NCI-H2171 treated with DMSO at 0.1 percent for 48 hours (cell line): ENCODE measurements at places on chromosomes 1 and 21.

DNA sequence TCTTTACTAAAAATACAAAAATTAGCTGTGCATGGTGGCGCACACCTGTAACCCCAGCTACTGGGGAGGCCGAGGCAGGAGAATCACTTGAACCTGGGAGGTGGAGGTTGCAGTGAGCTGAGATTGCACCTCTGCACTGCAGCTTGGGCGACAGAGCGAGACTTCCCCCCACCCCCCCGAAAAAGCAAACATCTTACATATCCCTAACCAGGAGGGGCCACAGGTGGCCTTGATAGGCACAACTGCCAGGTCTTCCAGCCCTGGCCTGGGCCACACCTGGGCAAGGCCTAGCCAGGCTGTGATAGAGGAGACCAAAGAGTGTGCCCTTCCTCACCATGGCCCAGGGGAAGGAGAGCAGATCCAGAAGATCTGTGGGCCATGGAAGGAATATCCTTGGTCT lies 28.6 kb upstream of the POU3F1 start:
- no peak for DNase-seq

DNA sequence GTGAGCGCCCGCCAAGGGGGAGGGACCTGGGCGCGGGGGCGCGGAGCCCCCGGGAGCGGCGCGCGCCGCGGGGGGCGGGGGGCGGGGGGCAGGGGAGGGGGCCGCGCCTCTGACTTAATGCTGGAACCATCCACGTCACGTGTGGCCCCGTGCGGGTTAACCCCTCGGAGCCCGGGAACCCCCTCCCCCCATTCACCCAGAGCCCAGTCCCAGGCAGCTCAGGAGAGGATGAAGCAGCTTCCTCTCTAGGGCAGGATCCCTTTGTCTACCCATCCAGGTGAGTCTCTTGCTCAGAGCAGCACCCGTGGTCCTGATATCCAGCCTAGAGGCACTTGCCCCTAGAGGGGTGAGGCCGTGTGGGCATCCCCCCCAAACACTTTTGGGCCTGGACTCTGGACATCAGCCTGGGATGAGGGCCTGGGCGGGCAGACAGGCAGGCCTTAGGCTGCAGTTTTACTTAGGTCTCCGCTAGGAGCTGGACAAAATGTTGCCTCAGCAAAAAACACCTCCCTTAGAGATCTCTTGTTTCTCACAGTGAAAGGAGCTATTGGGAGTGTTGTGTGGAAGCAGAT lies at the start of gene ALX3:
TSS of gene ALX3 (minus strand) at position 2 of the 572 bp plus-strand sequence. CDS start 60 bp downstream, outside the sequence.
- DNase-seq: no peak

DNA sequence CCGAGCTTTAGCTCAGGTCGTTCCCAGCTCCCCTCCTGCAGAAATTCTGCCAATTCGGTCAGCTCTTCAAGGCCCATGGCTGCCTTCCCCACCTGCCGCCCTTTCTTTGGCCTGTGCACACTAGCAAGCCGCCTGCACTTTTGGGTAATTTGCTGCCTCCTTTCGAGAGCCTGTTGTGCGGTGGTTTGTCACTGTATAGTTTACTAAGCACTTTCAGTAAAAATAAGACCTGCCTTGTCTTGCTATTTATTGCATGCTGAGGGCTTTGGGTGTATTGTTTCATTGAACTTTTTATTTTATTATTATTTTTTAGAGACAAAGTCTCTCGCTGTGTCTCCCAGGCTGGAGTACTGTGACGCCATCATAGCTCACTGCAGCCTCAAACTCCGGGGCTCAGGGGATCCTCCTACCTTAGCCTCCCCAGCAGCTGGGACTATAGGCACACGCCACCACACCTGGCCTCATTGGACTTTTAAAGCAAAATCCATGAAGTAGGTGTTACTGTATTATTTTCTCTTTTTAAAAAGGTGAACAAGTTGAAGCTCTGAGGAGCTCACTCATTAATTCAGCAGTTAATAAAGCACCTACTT lies 1.1 kb upstream of the FABP3 start:
- DNase-seq: no peak

DNA sequence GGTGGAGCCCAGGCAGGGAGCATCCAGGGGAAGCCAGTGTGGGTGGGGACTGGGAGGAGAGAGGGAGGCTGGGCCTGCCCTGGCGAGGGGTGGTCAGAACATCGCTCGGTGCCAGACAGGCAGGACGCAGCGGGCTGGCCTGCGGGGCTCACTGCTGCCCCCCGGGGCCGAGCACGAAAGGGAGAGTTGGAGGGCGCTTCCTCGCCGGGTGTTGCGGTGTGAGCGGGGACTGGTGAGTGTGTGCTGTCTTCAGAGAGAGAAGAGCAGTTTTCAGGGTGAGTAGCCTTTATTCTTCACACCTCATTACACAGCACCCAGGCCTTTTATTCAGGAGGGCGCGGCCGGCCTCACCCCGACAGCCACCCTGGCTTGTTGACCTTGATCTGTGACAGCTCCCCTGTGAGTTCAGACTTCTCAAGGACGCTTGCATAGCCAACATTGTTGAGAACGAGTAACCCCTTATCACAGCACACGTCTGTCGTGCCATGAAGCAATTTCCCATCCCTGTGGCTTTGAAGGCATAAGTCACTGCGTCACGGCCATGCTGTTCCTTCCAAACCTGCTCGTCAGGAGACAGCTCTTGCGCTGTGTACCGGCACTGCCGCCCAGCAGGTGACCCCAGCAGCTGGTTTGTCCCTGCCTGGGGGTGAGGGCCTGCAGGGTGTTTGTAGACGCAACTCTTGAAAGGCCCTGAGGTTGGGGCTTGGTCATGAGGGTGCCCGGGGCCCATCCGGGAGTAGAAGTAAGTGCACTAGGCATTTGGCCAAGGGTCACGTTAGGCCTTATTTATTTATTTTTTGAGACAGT lies 54.6 kb downstream of the PRKCZ start:
- no peak for DNase-seq

DNA sequence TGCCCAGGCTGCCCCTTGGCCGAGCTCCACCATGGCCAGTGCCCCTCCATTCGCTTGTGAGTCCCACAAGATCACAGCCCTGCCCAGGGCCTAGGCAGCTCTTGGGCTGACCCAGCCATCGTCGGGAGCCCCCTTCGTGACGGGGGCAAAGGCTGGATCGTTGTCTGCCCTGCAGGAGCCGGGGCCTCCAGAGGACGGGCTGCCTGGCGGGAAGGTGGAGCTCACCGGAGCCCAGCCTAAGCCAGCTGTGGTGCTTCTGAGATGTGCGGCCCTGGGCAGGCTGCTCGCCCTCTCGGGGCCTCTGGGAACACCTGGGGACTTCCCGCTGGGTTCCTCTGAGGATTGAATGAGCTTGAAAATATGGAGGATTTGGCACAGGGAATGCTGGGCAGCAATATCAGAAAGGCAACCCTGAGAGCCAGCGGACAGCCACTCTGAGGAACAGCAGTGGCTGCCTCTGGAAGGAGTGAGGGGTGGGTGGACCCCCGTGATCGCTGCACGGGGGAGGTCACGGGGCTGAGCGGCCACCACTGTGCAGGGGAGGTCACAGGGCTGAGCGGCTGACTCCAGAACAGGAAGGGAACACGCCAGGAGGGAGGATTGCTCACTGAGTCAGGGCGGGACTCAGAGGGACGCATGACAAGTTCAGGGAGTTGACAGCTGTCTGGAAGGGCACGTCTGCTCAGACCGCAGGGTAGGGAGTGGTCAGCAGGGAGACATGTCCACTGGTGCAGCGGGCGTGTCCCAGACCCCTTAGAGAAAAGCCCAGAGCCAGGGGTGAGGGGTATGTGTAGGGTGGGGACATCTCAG lies 19.3 kb downstream of the TP73 start:
- DNase-seq: peak; percentile 59

DNA sequence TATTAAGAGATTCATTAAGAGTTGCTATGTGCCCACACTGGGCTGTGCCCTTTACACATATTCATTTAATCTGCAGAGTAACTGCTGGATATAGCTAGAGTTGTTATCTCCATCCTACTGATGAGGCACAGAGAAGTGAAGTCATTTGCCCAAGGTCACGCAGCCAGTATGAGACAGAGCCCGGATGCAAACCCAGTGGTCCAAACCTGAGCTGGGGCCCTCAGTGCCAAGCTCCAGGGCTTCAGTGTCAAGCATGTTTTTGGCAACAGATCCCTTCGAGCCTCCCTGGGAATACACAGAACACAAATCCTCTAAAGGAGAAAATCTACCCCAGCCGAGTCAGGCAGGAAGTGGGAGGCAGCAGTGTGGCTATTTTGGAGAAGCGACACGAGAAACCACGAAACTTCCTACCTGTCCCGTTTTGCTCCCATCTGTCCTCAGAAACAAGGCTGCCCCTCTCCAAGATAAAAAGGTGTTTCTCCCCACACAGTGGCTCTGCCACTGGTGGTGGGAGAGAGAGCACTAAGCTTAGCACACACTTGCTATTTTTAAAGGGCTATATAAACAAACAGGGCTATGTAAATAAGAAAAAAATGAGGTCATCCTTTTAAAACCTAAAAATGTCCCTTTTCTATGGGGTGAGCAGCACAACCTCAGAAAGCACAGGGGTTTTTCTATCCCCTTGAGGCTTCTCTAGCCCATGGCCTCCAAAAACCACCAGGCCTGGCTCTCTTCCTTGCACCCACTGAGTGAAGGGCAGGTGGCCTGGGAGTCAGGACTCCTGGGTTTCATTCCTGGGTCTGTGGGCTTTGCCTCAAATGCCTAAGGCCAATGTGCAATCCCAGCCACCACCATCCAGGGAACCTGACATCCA lies 138.6 kb upstream of the EDN2 start:
- DNase-seq: no peak

DNA sequence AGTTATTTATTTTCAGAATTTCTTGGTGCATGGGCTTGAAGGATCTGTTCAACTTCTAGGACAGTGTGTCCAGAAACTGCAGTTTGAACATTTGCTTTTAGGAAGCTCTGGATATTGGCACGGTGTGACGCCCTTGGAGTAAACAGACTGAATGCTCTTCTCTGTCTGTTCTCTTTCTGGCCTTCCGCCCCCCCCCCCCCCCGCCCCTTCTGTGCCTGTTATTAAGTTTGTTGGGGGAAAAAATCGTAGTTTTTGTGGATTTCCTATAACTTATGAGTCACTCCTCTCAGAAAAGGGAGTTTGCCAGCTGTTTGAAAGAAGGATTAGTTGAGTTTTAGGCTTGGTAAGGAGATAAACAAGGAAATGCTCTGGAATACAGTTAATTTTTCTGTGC lies 1.2 kb downstream of the KCTD3 start:
- no peak for DNase-seq

DNA sequence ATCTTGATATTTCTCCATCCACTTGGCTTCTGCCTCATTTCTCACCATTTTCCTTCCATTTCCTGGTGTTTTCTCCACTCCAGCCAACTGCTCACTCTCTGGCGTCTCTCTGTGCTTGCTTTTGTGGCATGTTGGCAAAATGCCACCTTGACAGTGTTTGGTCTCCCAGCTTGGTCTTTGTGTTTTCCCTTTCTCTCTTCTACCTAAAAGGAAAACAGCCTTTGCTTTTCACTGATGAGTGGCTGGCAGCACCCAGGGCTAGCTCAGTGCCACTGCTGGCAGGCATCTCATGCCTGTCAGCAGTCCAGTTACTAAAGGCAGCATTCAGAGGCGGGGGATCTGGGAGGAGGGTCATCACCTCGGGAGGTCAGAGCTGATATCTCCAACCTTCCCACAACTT lies 55.3 kb upstream of the DSCAM start:
- DNase-seq: no peak

DNA sequence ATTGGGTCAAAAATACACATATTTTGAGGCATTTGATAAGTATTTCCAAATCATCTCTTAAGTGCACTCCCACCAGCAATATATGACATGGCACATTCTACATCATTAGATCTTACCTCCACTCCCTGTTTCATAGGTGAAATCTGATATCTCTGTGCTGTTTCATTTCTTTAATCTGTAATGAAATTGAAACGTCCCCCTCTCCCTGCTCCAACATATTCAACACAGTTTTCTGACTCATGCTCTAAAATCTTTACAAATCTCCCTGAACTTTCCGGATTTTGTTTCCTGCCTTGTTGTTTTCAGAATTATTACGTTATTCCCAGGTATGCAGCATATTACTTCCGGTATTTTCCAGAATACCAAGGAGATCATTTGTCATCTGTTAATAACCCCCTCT lies 66.1 kb upstream of the AKT3 start:
- peak; percentile 26 for DNase-seq

DNA sequence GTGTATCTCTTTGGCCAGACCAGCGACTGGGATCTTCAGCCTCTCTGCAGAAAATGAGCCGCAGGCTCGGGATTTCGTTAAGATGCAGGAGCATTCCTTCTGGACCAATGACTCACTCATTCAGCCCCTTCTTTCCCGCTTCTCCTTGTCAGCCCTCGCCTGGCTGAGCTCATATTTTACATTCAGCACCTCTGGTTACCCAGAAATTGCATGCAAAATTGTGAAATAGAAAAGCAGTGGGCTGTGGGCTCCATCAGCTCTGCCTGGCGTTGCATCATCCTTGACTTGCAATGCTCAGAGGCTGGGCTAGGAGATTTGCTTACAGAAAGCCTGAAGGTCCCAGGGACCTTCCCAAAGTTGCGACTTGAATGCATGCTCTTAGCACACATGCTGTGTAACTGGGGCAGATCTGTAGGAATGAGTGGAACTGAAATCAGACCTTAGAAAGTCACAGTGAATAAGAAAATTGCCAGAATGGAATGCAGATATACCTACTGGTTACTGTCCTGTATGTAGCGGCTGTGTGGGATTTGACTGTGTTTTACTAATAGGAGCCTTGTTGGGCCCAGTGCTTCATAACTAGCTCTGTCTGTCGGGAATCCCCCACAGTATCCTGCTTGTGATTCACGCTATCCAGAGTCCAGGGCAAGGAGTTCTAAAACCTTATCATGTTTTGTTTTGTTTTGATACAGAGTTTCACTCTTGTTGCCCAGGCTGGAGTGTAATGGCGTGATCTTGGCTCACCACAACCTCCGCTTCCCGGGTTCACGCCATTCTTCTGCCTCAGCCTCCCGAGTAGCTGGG lies 444.8 kb downstream of the KIF26B start:
- DNase-seq: no peak

DNA sequence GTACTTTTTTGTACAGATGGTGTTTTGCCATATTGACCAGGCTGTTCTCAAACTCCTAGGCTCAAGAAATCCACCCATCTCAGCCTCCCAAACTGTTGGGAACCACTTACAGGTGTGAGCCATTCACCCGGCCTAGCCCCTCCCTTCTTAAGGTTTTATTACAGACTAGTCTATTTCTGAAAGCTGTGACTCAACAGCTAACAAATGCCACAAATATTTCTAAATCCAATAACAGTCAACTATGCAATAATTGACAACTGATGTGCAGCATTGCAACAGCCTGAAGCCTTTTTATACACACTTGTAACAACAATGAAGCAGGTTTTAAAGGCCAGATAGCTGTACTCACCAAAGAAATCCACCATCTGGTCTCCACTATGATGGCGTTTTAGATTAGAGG lies 51.4 kb downstream of the GRIK1 start:
- DNase-seq: no peak

- DNase-seq: no peak
Measured at GRCh38 chr1:117679299-117679698, 73.5 kb downstream of the TENT5C start.
